ENCODE measurements at places on chromosomes 5 and 9.

DNA sequence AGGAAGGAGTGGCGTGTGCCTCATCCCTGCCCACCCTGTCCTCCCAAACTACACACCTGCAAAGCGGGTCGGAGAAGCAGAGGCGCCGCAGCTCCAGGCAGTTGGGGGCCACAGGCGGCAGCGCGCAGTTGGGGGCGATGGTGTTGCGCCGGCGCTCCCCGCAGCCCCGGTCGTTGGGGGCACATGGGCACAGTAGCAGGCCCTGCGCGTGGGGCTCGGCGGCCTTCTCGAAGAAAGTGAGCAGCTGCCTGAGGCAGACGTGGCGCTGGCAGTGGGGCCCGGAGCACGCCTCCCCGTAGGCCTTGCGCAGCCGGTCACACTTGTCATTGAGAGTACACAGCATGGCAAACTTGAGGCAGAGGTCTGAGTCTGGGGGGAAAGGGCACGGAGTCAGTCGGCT is 16.8 kb downstream of the GFRA3 start:
- DNase-seq: no peak

- DNase-seq: no peak
Measured at GRCh38 chr5:60887746-60888145, 43.7 kb upstream of the ELOVL7 start.

GRCh38 chr5:169803077-169803981 is 166.3 kb downstream of the DOCK2 start:
- DNase-seq: no peak

DNA sequence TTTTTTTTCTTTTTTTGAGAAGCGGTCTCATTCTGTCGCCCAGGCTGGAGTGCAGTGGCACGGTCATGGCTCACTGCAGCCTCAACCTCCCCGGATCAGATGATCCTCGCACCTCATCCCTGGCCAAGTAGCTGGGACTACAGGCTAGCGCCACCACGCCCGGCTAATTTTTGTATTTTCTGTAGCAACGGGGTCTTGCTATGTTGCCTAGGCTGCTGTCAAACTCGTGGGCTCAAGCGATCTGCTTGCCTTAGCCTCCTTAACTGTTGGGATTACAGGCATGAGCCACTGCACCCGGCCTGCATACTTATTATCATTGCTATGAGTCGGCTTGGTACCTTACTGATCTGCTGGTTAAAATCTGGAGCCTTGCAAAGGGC is 790 bp upstream of the IARS1 start:
- no peak for DNase-seq

GRCh38 chr5:14849516-14850294 is 21.9 kb downstream of the ANKH start:
- no peak for DNase-seq

DNA sequence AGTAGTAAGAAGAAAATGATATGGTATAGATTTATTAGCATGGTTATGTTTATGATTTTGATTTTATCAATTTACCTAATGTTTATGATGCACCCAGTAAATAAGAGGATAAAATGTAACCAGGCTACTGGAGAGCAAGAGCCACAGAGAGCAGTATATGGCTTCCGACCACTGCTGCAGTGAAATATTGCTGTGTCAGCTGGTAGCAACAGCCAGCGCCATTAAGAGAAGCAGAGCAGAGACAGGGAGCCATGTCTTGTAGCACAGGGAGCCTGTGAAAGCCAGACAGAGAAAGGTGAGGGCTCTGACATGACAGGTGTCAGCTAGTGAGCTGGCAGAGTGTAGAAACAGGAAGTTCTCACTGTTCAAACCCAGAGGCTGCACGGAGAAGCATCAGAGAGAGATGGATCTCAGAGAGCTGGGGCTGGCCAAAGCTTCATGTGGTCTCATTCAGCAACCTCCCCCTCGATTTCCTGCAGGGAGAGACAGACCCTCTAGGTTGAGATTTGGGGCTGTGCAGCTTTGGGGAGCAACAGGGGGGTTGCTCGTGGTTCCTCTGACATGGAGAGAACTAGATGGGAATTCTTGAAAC is 202.1 kb downstream of the MED10 start:
- no peak for DNase-seq

GRCh38 chr9:80664327-80665210 is 1024.8 kb downstream of the TLE1 start:
- DNase-seq: no peak

DNA sequence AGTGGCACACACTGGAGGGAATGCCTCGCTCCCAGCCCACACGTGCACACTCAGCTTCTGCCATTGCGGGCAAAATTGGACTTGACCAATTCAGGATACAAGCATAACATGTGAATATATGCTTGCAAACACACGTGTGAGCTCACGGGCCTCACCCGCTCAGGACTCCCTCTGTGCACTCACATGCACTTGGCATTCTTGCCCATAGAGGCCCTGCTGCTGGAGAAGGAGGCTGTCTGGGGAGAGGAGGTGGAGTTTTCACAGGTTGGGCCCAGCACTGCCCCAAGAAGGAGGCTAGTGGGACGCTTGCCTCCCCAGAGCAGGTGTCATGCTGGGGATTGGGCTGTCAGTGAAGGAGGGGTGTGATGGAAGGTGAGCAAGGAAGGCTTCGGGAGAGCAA is 1.7 kb downstream of the MYMK start:
- DNase-seq: no peak

DNA sequence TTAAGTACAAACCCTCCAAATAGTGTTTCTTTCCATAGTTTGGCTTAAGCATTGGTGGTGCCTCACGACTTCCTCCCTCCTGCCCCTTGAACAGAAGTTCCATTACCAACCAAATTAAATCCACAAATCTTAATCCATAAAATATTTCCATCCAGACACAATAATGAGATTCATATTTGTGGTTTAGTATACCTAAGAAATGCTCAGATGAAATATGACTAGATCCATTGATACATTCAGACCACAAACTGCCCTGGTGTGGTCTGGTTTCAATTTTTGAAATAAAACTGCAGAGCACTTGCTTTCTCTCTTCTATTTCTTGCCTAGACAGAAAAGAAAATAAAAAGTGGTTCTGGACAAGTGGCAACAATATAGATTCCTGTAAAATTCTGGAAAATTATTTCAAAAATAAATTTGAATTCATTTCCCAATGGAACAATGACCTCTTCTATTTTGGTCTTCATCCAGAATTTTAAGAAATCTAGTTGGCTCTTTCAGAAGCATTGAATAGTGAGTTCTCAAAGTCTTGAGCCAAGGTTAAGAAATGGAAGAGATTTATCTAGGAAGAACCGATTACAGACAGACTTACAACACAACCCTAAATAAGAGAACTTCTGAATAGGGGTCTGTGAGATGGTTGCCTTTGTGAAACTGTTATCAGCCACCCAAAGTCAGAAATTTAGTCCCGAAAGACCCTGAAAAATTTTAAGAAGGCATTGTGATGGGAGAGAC is 14.0 kb downstream of the TNC start:
- DNase-seq: no peak

DNA sequence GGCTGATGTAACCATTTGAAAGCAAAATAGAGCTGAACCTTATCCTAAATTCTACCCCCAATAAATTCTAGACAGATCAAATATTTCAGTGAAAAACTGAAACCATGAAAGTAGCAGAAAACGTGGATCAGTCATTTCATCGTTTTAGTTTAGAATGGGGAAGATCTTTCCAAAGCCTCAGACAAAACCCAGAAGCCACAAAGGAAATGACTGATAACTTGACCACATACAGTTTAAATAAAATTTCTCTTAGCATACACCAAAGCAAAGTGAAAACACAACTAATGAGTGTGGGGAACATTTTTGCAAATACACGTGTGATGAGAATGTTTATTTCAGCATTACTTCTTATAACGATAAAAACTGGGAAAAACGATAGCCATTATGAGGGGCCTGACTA is 284.8 kb downstream of the ADGRV1 start:
- no peak for DNase-seq
